Cortex of kidney (tissue), 1 donor: ENCODE measurements at places on chromosomes 1 and 21.

- no peak for DNase-seq
Observed at GRCh38 chr21:40792691-40793456, 54.1 kb downstream of the DSCAM start.

GRCh38 chr21:45432575-45433255 is 27.8 kb downstream of the COL18A1 start:
- no peak for DNase-seq

DNA sequence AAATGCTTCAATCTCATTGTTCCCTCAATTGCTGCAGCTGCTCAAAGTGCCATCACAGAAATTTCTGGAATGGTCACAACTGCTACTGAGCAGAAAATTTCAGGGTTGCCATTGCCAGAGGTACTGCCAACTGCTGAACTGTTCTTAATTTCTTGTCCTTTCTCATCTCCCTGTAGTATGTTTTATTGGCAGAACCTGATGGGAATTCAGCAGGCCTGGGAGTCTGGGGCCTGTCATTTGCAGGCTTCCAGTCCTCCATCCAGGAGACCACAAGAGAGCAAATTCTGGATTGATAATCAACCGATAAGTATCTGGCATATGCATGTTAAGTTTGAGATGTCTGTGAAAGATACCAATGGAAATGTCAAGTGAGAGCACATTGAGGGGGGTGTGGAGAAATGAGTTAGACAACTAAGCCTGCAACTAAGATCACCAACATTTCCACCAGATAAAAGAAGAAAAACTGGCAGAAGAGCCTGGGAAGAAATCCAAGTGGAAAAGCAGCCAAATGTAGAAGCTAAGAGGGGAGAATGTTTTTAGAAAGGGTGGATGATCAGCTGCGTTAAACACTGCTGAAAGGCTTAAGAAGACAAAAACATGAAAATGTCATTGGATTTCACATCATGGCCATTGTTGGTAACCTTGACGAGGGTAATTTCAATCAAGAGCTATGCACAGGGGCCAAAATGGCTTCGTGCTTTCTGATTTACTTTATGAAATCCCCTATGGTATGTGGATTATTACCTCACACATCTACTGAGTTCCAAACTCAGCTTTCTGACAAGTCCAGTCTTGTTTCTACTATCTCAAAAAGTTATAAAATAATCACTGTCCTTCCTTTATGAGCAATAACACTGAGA is 648.1 kb downstream of the PLPP3 start:
- DNase-seq, result no peak

DNA sequence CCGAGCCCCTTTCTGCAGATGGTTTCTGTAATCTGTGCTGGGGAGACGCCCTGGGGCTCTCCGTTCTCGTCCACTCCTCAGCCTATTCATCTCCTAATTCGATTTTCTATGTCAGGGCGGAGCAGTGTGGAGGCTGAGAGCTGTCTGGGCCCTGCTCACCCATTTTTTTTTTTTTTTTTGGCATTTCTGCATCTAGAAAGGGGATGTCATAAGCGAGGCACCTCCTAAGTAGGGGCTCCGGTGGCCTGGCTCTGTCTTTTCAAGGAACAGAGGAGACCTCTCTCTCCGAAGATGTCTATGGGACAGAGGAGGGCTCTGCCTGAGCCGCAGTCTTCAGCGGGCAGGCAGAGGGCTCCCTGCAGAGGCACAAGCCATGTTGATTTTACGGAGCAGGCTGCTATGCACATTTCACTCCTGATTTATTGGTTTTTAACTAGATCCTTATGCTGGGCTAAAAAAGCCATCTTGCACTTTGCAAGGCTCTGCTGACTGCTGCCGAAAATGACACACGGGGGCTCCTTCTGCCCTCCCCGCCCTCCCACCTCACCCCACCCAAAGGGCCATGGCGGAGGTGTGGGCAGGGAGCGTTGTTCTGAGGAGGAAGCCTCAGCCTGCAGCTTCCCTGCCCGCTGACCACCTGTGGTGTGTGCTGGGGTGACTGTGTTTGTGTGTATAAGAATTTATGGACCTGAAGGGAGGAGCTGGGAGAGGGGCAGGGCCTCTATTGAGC is 71.0 kb downstream of the FOXD2 start:
- DNase-seq, result no peak

GRCh38 chr1:29460041-29460610 is 223.8 kb downstream of the PTPRU start:
- no peak for DNase-seq

GRCh38 chr1:173467426-173467825 is 9.7 kb upstream of the PRDX6 start:
- DNase-seq, result no peak

GRCh38 chr1:103108376-103109150 is at the start of gene COL11A1:
Gene COL11A1, minus strand, starts transcription at chr1:103108522. Its CDS starts 344 bp downstream, at chr1:103108178.
- DNase-seq, result no peak
